ENCODE measurements at places on chromosomes 16 and 17.

DNA sequence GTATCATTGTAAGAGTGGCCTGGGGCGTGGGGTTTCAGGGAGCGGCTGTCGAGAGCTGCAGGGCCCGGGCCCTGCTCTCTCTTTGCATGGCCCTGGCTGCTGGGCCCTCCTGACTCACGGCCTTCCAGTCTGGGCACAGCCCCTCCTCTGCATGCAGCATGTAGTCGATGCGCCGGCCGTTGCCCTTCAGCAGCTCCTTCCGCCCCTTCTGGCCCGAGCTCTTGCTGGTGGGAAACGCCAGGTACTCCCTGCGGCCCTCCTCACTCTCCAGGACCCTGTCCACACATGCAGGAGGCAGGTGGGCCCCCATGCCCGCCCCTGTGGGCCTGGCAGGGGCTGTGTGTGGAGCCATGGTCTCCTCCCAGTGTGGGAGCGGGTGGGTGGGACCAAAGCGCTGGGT is 50.7 kb downstream of the PRMT7 start:
- DNase-seq = no peak

- no peak for DNase-seq
Observed at GRCh38 chr17:5929721-5930120, 140.5 kb upstream of the WSCD1 start.

GRCh38 chr17:29555840-29556239 is 11.0 kb downstream of the ABHD15 start:
- no peak for DNase-seq

GRCh38 chr16:16161319-16161718 is 62.0 kb downstream of the ABCC6 start:
- DNase-seq = no peak

- no peak for DNase-seq
Observed at GRCh38 chr17:2482218-2482617, 29.5 kb downstream of the METTL16 start.

GRCh38 chr16:12141073-12141951 is 164.8 kb downstream of the SNX29 start:
- no peak for DNase-seq

GRCh38 chr16:30976486-30976885 is 8.5 kb upstream of the HSD3B7 start:
- no peak for DNase-seq

- DNase-seq = peak; percentile 56
Observed at GRCh38 chr17:56367366-56367765, 214.1 kb downstream of the ANKFN1 start.

- DNase-seq = no peak
Observed at GRCh38 chr17:37820995-37821713, 76.3 kb upstream of the HNF1B start.

- no peak for DNase-seq
Observed at GRCh38 chr17:53168413-53168812, 654.3 kb upstream of the KIF2B start.

DNA sequence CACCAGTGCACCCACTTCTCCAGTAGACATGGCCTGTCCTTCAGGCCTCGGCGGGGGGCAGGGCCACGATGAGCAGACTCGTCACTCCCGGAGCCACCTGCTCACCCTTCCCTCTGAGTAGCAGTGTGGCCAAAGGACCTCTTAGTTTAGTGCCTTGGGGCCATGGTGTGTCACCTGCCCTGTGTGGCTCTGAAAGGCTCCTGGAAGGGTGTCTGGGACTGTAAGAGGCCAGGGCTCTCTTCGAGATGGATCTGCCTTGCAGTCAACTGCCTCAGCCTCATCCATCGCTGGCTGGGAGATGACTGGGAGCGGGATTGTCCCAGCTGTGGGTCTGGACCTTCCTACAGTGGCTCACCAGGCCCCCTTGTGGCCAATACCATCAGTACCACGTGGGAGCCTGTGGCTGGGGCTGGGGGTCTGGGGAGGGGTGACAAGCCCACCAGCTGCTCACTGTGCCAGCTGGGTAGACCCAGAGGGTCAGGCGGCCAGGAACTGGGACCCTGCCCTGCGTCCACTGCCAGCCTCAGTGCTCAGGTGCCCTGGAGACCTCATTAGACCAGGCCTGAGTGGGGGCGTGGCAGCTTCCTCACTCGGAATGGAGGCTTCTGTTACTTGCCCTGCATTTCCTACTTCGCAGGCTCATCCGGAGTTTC is 133.4 kb downstream of the OR1D5 start:
- DNase-seq = peak; percentile 42

GRCh38 chr16:12158428-12158827 is 181.9 kb downstream of the SNX29 start:
- no peak for DNase-seq

DNA sequence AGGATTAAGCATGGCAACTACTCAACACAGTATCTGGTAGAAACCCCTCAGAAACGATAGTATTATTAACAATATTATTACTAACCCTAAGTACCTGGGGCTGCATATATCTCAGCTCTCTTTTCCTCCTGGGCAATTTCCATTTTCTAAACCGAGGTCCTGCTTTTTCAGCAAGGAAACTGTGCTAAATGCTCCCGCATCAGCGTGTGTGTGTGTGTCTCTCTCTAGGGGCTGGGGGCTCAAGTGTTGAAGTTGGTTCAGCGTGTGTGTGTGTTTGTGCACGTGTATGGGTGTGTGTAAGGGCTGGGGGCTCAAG is 169.3 kb upstream of the MAF start:
- DNase-seq = no peak

- no peak for DNase-seq
Observed at GRCh38 chr17:1989135-1989534, 36.0 kb downstream of the RTN4RL1 start.

DNA sequence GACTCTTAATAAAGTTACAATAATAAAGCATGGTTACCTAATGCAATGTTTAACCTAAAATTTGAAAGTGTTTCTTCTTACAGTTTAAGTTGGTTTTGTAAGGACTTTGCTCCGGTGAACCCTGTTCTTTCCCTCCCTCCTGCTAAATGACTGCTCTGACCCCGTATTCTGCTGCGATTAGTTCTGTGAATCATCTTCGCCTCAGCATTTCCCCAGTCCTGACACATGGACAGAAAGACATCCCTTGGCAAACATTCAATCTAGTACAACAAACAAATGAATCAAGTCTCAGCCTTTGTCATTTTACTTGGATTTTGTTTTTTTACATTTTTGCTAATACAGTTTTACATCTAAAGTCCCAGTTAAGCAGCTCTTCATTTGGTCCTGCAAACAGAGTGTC is 15.4 kb downstream of the KCNJ2 start:
- DNase-seq = no peak

- DNase-seq = peak; percentile 83
Observed at GRCh38 chr16:30715750-30716445, 16.9 kb downstream of the SRCAP start.

GRCh38 chr16:62079236-62079635 is 43.0 kb upstream of the CDH8 start:
- no peak for DNase-seq

GRCh38 chr16:19137201-19138128 is 23.7 kb downstream of the ITPRIPL2 start:
- DNase-seq = no peak

GRCh38 chr17:77237232-77238008 is 96.7 kb downstream of the SEC14L1 start:
- DNase-seq = no peak

DNA sequence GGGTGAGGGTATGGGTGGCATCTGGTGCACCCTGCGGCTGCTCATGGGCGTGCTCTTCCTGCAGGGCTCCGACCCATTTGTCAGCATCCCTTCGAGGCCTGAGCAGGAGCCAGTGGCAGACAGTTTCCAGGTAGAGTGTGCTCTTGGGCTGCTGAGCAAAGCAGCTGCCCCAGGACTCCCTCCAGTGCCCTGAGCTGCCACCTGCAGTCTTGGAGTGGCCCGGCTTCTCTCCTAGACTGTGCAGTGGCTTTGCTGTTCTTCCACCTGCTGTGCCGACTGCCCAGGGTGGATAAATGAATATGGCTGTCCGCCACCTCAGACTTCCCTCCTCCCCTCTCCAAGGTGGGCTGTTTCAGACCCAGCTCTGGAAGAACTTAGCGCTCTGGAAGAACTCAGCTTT is 10.8 kb upstream of the JPT2 start:
- no peak for DNase-seq
